ENCODE measurements at places on chromosomes 7 and 10.

- DNase-seq: no peak
Measured at GRCh38 chr10:96988426-96988825, 156.3 kb downstream of the LCOR start.

GRCh38 chr7:78620920-78621319 lies 822.3 kb downstream of the PHTF2 start:
- no peak for DNase-seq

DNA sequence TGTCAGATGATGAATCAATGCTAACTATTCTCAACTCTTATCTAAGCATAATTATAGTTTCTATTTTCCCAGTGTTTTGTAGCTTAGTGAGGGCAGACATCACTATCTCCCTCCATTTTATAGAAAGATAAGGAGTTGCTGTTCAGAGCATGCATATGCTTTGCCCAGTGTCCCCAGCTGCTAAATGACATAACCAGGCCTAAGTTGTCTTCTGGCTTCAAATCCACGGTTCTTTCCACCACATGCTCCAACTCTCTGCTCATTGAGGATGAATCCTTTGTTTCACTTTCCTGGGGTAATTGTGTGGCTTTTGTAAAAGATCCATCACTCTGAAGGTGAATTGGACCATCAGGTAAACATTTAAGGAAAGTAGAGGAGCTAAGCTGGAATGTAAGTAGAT lies 134.0 kb downstream of the SNX10 start:
- DNase-seq: no peak

DNA sequence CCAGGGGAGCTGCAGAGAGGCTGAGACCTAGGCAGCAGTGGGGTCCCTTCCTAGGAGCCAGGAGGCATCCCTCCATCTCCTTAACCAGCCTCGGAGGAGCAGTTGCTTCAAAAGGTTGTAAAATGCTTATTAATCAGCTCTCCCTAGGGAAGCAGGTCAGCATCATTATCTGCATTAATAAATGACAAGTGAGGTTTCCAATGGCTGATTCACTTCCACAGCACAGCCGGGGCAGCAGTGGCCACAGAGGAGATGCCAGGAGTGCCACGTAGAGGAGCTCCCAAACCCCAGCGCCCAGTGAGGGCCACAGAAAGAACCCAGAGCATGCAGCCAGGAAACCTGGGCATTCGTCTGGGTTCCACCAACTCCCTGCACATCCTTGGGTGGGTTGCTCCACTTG lies 8.2 kb upstream of the NPFFR1 start:
- DNase-seq: no peak

GRCh38 chr10:102509387-102509786 lies 5.6 kb downstream of the SUFU start:
- no peak for DNase-seq
